T-helper 2 cell (primary cell): ENCODE measurements at places on chromosomes 6 and 20.

DNA sequence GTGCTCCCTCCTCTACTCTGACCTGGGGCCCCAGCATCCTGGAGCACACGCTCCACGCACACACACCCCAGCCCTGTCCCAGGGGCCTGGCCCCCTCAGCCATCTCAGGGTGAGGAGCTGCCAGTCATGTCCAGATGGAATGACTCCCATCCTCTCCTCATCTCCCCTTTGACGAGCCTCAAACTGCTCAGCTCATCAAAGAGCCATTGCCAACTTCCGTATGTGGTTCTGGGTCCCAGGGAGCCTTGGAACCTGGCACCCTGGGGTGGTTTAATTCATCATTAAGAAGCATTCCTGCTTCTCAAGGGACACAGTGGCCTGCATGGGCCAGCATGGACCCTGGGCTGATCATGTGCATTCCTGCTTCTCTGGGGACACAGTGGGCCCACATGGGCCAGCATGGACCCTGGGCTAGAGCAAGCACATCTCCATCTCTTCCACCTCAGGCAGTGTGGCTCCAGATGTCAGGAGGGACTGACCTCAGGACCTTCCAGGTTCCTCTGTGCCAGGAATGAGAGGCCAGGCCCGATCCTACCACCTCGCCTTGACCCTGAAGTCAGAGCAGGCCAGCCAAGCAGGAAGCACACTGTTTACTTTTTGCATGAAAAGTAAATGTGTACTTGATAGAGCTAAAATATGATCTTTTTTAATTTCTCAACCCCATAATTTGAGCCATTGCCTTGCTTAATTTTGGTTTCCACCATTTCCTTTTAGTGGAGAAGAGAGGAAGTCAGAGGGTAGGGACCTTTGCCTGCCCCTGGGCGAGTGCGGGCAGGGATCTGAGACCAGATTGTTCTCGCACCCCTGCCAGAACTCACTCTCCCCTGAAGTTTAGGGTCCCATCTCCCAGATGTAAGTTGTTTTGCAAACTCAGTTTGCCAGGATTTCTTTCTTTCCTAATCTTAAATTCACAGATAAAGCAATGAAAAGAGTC, 26.1 kb downstream of the SPATA2 start:
- DNase-seq = no peak

DNA sequence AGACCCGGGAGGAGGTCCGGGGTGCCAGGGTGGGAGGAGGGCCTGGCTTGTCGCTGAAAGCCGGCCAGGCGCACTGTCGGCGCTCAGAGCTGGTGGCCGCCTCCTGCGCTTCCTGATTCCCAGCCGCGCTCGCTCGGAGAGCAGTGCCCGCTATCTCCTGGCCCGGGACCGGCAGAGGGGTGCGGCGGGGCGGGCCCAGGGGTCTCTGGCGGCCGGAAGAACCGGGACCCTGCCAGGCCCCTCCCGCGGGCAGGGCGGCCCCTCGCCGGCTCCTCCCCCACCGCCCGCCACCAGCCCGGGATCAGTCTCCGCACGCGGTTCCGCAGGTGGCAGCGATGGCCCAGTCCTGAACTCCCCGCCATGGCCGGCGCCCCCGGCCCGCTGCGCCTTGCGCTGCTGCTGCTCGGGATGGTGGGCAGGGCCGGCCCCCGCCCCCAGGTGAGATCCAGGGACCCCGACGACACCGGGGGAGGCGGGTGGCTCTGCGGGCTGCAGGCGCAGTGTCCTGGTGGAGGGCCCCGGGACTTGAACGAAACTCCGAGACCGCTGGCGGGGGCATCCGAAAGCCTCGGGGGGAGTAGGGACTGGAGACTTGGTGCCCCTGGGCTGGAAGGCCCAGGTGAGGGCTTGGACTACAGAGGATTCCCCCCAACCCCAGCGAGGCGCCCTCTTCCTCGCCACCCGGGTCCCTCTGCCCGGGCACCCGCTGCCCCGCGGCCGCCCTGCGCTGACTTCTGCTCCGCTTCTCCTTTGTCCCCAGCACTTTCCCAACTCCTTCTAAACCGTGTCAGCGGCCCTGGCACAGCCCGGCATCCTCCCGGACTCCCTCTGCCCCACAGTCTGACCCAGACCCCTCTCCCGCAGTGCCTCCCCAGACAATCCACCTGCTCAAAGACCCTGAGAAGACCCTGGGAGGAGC, at the start of gene GLP1R:
GLP1R (plus strand) TSS at position 301 of the 919 bp plus-strand sequence; CDS start at position 361, 60 bp downstream.
- no peak for DNase-seq

DNA sequence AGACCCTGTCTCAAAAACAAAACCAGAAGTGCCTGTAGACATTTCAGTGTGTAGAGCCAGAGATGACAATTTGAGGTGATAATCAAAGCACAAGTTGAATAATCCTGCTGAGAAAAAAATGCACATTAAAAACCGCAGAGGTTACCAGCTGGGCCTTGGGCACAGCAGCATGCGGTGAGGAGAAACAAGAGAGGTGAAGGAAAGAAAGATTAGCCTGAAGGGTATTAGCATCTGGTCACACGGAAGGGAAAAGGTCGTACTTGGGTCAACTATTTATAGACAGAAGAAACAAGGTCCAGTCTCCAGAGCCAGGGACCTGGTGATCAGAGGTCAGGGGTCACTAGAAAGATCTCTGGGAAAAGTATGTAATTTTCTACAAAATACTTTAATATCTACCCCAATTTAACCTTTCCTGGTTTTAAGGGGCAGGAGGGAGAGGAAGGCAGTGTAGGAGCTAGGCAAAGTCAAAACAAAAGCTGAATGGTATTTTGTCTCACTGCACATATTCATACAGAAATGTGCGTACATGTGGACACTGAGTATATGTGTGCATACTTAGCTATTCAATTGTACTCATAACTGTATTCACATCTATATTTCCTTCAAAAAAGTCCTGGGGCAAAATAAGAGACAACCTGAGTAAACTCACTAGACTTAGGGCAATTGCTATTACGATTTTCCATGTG, 10.1 kb downstream of the MAP7 start:
- DNase-seq = no peak

DNA sequence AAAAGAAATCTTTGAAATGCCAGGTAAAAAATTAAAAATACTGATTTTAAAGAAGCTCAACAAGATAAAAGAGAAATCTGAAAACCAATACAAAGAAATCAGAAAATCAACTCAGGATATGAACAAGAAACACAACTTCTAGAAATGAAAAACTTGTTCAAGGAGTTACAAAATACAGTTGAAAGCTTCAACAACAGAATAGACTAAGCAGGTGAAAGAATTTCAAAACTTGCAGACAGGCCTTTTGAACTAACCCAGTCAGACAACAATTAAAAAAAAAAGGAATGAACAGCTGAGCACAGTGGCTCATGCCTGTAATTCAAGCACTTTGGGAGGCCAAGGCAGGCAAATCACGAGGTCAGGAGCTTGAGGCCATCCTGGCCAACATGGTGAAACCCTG, 57.8 kb downstream of the PDSS2 start:
- DNase-seq = no peak

DNA sequence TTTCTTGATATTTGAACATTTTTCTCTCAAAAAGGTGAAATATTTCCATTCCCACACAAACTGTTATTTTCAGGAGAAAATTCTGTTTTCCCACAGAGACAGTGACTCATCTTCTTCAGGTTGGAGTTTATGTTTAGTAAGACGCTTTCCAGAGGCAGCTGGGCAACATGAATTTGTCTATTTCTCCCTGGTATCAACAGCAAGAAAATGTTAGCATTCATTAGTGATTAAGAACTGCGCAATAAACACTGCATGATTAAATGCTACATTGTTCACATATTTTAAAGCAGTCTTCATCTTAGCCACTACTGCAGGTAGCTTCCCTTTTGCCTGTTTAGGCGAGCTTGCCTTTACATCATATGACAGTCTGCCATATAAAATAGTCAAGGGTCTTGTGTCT, 295.7 kb downstream of the C6orf118 start:
- DNase-seq = no peak

DNA sequence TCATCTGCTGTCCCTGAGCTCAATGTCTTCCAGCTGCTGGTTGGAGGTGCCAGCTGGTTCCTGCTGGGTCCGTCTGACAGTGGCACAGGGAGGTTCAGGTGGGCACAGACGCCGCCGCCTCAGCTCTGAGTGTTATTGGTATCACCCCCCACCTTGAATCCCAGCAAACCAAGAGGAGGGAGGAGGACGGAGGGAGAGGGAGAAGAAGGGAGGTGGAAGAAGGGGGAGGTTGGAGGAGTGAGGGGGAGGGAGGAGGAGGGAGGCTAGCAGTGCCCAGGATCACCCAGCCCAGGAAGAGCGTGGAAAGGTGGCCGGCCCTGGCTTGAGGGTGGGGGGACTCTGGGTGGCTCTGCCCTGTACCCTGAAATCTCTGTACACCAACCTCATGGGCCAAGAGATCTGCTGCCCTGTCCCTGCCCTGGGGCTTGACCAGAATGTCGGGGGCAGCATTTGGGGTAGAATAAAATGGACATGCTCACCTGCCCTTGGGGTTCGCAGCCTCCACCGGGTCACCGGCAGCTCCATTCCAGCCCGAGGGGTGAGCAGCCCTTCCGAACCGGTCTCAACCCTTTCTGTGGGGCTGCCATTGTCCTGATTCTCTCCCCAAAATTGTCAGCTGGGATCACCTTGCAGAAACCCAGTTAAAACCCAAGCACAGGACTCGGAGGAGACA, 17.1 kb downstream of the NTSR1 start:
- DNase-seq = no peak

GRCh38 chr20:21767739-21768223, 62.3 kb downstream of the PAX1 start:
- DNase-seq = no peak
